ENCODE measurements at places on chromosomes 11 and 22.

DNA sequence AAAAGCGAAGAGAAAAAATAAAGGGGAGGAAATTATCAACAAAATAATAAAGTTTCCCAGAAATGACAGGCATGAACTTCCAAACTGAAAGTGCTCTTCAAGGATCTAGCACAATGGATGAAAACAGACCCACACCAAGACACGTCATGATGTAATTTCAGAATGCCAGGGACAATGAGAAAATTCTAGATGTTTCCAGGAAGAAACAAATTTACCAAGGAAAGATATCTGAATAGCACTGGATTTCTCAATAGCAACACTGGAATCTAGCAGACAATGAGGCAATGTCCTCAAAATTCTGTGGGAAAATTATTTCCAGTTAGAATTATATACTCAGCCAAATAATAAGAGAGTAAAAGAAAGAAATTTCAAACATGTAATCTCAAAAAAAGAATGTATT, 46.0 kb downstream of the DENND5A start:
- DNase-seq, result no peak

DNA sequence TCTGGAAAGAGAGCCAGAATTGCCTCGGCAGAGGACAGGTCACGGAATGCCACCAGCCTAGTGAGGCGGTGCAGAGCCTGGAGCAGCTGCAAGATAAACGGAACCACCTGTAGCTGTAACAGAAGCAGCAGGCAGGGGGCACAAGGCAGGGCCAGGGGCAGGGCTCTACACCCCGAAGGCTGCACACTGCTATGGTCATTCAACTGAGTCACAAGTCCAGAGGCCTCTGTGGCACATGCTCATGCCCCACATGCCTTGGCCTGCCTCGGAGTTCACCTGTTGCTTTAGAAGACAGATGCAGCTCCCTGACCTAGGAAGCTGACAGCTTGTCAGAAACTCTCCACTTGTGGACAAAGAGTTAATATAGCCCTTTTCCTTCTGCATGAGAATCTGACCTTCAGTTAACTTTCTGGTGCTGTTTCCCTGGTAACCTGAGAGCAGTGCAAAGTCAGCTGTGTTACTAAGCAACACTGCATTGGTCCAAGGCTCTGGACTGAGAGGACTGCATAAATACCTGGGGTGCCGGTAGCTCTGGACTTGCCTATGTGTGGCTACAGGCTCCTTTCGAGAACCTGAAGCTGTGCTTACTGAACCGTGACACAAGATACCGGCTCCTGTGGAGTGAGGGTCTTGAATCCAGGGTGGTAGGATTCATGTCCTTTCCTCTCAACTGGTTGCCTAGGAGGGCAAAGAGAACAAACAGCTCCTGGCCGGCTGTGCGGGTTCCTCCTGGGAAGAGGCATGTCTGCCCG, 10.5 kb downstream of the COMMD9 start:
- DNase-seq, result no peak

DNA sequence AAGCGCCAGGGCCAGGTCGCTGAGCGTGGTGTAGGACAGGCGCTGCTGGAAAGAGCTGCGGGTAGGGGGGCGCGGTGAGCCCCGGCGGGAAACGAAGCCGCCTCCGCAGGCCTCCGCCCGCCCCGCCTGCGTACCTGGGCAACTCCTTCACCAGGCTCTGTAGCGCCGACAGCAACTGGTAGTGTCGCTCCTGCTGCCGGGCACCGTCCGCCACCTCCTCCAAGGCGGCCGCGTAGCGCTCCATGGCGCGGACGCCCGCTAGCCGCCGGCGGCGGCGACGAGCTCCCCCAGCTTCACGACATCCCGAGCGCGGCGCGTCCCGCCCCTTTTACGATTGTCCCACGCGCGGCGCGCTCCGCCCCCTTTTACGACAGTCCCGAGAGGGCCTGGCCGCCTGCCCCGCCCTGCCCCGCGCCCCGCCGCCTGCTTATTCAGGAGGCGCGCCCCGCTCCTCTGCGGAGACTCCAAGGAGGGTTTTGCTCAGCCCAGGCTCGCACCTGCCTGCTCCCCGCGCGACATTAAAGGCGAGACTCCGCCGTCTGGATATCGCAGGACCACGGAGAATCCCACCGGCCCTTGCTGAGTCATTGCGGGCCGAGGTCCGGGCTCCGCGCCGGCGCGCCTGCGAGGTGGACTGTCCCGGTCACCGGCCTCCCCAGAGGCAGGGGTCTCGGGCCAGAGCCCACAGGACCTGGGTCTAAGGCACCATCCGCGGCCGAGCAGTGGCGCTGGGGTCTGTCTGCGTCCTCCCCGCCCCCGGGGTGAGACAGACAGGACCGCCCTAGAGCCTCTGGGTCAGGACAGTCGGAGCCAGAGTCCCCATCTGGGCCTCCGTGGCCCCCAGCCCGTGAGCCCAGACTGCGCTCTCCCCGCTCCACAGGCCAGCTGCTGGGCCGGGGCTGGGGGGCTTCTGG, at the start of gene DGCR6L:
Gene DGCR6L (minus strand): TSS at position 316 of the 914 bp plus-strand sequence. CDS start 72 bp downstream, at position 244.
- DNase-seq, result peak; percentile 94

DNA sequence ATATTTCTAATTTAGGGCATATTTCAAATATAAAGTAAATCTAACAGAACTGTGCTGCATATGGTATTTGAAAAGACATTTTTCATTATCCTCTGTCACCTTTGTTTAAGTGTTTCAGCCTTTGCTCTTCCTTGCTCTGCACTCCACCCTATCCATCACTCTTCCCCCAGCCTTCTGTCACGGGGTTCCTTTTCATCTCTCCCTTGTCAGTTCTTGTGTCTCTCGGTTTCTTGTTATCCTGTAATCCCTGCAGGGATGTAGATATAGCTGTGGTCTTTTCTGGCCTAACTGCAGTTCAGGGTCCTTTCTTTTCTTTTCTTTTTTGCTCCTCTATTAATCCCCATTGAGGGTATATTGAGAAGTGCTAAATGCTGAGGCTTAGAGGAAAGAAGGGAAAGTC, 261.9 kb downstream of the DCDC1 start:
- no peak for DNase-seq

DNA sequence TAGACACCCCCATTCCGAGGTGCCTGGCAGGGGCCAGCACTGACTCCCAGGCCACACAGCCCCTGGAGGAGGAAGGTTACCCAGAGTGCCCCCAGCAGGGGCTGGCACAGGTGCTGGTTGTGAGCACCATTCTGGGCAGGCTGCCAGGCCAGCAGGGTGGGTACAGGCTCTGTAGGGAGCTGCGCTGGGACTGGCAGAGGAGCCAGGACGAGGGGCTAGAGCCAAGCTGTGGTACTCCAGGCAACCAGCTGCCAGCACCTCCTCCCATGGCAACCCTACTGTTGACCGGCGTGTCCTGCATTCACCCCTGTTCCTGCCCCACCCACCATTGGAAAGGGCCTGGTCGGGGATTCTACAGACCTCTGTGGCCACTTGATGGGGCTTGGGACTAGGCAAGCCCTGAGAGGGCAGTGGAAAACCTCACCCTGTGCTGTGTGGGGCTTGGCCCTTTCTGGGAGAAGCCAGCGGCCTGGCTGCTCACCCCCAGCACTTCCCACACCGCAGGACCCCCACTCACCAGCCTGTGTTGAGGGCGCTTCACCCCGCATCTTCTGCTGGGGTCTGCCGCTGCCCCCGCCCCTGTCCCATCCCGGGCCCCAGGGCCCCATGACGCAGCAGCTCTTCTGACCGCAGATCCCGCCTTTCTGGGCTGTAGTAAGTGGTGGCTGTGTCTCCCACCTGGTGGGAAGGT, 1.9 kb downstream of the CLDN5 start:
- DNase-seq, result no peak

- DNase-seq, result no peak
Measured at GRCh38 chr11:110614031-110614430, 98.2 kb downstream of the ARHGAP20 start.

DNA sequence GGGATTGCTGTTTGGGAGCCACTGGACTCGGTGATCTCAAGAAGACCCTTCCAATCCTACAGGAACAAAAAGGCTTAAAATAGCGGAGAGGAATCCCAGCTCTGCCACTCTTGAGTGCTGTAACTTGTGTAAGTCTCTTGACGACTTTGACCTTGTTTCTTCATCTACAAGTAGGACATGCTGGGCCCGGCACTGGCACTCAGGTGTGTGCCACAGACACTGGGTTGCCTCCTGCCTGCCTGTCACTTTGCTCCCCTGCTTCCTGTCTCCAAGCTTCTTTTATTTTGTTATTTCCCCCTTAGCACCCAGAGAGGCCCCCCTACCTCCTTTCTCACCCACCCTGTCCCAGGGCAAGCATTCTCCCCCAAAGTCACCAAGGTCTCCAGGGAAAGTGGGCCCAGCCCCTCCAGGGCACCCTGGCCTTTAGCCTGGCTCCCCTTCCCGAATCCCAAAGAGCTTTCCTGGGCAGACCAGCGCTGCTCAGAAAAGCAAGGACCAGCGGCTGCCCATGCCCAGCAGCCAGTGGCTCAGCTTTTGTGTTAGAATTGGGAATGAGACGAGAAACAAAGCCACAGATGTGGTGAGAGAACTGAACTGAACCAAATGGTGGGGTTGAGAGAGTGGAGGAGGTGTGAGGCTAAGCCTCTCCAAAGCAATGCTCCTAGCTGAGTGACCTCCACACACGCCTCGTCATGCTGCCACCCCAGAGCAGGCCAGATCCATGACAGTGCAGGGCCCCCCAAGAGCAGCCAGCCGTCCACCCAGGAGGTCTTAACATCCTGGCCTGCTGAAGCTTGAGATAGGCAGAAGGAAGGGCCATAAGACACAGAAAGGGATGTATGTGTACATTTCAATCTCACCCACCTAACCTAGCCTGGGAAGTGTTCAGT, 4.5 kb downstream of the TRIM29 start:
- no peak for DNase-seq

DNA sequence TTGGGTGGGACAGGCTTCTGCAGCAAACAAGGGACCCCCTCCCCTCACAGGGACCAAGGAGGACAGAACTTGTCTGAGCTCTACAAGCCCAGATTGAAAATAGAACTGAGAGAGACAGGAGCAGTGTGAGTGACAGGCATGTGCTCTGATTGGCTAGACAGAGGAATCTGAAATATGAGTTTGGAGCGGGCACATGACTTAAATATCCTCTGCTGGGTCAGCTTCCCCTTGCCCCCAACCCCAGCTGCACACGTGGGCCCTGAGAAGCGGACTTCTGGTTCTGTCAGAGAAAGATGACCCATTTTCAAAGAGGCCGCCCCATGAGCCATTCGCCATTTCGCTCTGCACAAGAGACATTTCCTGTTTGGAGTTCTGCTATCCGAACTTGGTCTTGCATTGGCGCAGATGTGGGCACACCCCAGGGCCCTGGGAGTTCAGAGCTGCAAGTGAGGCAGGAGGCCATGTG, 5.3 kb downstream of the TUBA8 start:
- no peak for DNase-seq

- no peak for DNase-seq
Measured at GRCh38 chr22:44127356-44127755, 53.4 kb upstream of the PARVG start.

DNA sequence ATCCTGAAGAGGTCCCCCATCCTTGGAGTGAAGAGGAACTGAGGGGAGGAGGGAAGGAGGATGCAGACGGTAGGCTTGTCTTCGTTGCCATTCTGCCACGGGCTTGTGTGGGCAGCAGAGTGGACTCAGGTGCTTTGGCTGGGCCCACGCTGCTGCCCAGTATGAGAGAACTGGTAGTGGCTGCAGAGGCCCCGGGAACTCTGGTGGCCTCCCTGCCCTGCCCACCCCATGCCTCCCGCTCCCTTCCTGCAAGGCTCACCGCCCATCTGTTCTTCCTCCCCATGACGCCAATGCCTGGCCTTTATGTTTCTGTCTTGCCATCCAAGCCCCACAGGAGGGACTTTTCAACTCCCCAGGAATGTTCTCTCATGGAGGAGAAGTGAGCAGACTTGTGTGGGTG, 157.4 kb downstream of the DSCAML1 start:
- no peak for DNase-seq

DNA sequence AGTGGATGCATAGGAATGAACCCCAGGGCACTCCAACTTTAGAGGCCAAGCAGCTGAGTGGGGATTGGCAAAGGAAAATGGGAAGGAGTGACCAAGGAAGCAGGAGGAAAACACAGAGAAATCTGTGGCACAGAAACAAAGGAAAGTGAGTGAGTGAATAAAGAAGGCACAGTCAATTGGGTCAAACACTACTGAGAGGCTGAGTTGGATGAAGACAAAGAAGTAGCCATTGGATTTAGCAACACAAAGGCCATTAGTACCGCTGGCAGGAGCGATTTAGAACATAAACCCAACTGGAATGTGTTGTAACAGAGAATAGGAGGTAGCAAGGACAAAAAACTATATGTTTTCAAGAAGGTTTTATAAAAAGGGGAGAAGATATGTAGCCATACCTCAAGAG, 6.6 kb upstream of the NXPE1 start:
- no peak for DNase-seq

- DNase-seq, result no peak
Measured at GRCh38 chr11:92409956-92410355, 185.3 kb downstream of the FAT3 start.

DNA sequence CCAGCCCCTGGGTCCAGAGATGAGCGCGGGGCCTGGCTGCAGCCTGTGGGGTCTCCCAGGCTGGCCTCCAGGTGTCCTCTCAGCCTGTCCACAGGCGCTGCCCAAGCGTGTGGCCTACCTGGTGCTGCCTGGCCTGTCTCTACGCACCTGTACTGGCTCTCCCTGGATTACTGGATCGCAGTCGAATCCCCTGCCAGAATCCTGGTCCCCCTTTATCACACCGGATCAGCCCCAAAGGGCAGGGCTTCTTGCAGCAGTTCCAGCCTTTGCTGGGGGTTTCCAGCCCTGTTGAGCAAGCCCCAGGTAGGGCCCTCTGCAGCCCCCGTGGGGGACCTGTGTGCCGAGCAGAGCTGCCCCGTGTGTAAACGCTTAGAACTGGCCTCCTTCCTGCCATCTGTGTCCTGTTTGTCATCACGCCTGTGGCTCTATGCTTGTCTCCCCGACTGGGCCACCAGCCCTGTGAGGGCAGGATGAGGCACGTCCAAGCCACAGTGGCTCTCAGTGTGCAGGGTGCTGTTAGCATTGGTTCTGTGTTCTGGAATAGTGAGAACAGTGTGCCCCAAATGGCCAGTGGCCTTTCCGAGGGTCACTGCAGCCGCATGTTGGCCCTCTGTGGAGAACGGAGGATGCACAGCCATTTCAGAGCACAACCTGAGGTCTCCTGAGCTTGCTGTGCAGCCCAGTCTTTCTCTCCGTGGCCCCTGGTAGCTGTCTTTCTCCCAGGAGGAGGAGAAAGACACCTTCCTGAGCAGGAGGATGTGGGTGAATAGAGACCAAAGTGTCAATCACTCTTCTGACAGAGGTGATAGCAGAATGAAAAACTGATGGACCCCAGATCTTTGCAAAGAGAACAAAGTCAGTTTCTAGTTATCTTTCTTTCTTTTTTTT, 13.9 kb upstream of the TXNRD2 start:
- no peak for DNase-seq

DNA sequence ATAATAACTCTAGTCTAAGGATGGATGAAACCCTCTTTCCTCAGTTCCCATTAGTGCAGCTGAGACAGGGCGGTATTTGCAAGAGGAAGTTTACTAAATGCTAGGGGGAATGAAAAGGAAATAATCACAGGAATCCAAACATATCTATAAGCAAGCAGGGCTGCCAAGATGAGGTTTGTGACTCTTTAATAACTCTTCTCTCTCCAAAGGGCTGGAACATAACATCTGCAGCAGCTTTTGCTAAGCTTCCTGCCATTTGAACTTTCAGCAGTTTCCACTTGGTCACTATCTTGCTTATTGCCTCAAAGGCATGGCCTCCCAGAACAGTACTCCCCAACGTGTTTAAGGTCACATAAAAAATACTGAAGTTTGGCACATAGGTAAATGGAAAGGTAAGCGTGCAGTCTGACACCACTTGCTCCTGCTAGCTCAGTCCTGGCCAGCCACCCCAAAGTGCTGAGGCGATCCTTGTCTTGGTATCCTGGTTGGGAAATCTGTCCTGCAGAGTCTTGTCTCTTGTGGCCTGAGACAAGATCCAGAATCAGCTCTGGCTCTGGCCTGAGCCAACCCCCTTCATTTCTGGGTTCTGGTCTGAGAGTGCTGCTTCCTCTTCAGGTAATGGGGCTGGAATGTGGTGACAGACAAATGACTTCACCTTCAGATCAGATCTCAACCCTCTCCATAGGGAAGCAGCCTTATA, 81.8 kb downstream of the KCNC1 start:
- DNase-seq, result no peak
